ENCODE measurements at places on chromosomes 1 and 21.

- no peak for DNase-seq
Observed at GRCh38 chr21:39951183-39952101, 84.2 kb downstream of the PCP4 start.

DNA sequence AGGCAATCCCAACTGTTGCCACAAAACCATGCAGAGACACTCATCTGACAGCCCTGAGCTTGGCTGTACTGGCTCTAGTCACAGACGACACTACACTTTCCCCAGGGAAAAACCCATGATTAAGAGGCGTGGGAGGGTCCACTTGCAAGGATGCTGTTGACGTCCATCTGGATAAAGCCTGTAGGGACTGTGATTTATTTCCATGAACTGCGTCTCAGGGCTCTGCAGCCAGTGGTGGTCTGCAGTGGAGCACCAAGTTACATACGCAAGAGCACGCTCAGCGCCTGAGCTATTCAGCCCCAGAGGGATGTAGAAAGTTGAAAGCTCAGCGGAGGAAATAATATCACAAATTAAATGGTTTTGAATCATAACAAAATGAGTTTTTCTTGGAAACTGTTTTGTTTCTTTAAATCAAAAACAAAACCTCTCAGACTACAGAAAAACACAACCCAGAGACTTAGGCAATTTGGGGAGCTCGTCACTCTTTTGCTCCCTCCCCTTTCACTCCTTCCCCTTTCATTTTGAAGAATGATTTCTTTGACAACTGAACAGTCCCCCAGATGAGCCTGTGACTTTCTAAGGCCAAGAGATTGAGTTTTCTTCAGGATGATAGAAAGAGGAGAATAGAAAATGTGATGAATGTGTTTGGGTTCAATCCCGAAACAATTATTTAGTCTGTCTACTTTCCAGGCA, 71.2 kb downstream of the NGF start:
- DNase-seq = peak; percentile 41

DNA sequence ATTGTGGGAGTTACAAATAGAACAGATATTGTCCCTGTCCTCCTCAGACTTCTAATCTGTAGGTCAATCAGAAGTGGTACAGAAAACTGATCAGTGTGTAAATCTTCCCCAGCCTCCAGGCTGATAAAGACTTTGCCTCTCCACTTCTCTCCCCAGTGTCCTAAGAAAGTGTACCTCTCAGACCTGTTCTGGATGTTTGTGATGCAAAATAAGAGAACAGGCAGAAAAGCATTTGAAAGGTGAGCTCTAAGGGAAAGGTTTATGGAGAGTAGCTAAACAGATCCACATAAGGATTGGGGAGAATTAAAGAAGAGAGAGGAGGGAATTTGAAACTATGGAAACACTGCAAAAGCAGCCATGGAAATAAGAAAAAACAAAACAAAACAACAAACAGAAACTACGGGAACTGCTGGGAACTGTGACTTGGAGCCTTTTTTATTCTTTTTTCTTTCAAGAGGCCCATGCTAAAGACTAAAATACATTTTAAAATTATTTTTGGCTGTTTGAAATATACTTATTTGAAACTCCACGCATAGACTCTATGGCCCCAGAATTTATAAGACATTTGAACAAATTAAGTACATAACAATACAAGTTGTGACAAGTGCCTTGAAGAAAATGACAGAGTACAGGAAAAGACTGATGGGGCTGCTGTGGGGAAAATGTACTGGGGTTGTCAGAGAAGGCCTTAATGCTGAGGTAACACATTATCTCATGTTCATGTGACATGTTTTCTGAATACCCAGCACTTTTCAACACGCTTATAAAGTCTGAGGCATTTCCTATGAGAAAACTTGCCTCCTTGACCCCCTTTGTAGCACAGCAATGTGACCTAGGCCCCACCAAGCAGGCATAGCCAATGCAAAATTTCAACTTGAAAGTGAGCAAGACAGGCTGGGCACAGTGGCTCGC, 51.2 kb downstream of the TRAF5 start:
- DNase-seq = no peak

- no peak for DNase-seq
Observed at GRCh38 chr1:171252482-171252881, 4.2 kb downstream of the FMO1 start.

DNA sequence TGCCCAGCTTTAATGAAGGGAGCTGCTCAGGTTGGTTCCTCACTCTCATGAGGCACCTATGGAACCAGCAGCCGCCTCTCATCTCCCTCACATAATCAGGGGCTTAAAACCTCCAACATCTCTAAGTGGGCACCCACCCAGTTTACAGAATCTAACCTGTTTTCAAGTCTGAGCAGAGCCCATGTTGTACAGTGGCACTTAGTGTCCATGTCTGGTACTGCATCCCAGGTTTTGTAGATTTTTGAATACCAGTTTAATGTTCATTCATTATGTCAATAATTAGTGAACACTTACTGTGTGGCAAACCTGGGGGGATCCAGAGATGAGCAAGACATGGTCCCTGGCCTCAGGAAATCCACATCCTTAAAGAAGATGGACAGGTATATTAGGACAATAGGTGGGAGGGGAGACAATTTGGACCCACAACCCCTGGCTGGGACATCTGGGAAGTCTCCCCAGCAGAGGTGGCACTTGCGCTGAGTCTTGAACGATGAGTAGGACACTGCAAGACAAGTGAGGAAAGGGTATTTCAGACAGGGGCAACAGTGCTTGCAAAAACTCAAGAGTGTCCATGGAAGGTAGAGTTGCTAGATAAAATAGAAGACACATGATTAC, 83.3 kb downstream of the LACTBL1 start:
- DNase-seq = no peak

DNA sequence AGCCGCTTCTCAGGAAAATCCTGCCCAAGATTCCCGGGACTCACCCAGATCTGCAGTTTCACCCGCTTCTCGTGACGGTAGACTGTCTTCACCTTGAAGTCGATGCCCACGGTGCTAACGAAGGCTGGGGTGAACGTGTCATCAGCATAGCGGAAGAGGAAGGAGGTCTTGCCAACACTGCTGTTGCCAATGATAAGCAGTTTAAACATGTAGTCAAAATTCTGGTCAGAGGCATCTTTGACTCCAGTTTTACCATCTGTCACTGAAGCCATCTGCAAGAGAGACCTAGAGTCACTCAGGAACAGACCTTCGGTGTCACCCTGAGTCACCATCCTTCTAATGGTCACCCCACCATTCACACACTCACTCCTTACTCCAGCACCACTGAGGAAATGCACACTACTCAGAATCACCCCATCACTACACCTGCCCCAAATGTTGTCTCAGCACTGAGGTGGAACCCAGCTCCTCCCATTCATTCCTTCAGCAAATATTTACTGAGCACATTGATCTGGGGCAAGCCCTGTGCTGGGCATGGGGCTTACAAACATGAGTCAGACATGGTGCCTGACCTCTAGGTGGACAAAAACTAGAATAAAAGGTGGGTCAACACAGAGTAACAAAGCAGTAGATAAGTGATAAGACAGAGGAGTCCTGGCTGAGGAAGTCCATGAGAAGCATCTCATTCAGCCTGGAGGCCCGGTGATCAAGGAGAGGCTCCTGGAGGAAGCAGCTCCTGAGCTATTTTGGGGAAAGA, 13.5 kb downstream of the RAB3B start:
- DNase-seq = no peak

- peak; percentile 87 for DNase-seq
Observed at GRCh38 chr1:113396585-113396984, 6.3 kb downstream of the MAGI3 start.

GRCh38 chr1:7278827-7279765, 492.0 kb upstream of the VAMP3 start:
- DNase-seq = no peak
